Stimulated activated CD8-positive, alpha-beta memory T cell treated with anti-CD3 and anti-CD28 coated beads, Interleukin-4, amount 100 ng/mL, for 1 hour (primary cell): ENCODE measurements at places on chromosomes 1 and 21.

- no peak for DNase-seq
Measured at GRCh38 chr1:106676021-106676420, 380.5 kb upstream of the PRMT6 start.

DNA sequence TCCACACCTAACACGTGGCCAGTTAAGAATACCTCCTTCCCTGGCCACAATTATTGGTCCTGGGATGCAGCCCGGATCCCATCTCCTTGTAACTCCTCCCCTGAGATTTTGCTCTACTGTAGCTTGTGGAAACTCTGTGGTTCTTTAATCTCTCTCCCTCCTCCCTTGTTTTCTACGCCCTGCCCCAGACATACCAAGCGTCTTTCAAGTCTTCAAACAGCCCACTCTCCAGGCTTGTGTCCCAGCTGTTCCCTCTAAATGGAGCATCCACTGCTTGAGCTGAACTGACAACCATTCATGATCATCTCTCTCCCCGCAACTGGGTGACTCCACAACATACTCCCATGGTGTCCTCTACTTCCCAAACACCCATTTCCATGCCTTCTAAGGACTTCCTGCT lies 111.6 kb downstream of the SIPA1L2 start:
- no peak for DNase-seq

- no peak for DNase-seq
Measured at GRCh38 chr1:87820668-87821334, 492.1 kb downstream of the LMO4 start.

DNA sequence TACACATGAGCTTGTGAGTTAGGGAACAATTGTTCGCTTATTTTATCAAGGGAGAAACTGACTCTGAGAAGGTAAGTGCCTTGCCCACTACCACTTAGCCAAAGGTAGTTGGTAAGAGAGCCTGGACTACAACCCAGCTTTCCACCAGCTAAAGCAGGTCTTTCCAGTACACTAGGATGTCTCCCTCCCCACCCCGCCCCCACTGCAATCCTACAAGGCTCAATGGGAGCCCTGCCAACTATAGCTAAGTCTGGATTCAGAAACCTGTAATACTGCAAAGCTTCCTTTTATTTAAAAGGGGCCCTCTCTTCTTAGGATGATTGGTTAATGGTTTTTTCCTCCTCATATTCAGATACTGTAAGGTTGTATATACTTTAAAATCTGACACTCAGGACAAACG lies 102.0 kb upstream of the C8B start:
- DNase-seq, result no peak

- no peak for DNase-seq
Measured at GRCh38 chr1:218346391-218347204, 1.5 kb downstream of the TGFB2 start.

DNA sequence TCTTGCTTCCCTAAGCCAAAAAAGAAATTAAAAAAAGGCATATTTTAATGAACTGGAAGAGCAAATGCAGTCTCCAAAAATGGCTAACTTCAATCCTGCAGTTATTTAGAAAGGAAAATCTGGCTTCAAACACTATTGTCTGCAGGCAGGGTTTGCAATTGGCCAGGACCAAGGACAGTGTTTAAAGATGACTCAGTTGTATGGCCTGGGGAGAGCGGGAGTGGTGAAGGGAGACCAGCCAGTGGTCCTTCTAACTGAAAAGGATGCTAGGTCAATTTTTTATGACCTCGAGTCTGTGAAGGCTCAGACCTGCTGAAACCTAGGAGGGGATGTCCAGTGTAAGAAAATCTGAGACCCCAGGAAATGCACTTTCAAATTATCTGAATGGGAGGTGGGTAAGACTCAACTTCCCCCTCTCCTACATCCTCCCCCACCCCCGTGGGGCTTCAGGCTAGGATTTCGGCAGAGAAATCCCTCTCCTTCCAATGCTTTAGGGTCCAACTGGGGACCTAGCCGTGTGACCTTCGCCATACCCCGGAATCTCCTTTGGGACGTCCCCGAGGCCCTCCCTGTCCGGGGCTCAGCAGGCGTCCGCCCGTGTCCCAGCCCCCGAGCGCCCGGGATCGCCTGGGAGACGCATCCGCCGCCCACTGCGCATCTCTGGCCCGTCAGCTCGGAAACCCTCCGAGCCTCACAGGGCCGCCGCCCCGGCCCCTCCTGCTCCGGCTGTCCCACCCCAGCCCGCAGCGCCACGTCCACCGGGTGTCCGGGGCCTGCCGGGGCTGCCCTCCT lies 602 bp upstream of the RIMKLA start:
- no peak for DNase-seq

- no peak for DNase-seq
Measured at GRCh38 chr1:169486281-169487051, 722 bp upstream of the SLC19A2 start.

DNA sequence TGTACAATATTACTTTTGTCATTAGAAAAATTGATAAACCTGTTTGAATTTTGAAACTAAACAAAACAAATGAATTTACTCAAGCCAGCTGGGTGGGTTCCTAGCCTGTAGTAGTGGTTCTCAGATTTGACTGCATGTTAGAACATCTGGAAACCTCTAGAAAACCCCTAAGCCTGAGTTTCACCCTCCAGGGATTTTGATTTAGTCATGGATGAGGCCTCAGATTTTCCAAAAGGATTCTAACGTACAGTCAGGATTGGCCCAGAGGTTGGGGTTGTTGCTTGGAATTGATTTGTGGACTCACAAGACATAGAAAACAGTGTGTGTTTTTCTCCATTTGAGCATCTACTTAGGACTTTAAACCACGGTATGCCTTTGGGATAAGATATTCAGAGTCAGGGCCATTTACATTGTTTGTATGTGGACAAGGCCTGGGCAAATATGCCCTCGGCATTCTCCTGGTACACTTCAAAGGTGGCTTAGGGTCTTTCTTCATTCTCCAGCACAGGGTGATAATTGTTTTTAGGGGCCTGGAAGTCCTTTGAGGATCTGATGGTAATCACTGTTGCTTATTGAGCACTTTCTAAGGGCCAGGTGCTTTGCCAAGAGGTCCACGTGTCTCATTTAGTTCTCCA lies 42.6 kb downstream of the ATP5PO start:
- no peak for DNase-seq

GRCh38 chr1:84936116-84936810 lies 43.3 kb upstream of the LPAR3 start:
- no peak for DNase-seq

GRCh38 chr1:201461645-201462441 lies 7.1 kb downstream of the PHLDA3 start:
- DNase-seq, result no peak

- DNase-seq, result no peak
Measured at GRCh38 chr1:25534410-25534788, 9.0 kb upstream of the LDLRAP1 start.

DNA sequence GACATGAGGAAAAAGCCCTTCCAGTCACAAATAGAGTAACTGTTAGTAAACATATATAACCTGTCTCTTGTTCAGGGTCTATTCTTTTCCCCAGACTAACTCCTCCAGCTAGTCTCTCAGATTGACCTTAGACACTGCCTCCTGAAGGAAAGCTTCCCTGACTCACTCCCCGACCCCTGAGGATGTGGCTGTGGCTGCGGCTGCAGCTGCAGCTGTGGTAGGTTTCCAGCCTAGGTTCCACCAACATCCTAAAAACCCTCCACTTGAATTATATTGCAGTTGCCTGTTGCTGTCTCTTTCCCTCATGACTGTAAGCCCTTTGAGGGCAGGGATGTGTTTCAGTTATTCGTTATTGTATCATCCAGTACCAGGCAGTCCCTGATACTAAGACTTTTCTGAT lies 132.9 kb upstream of the C1orf21 start:
- no peak for DNase-seq

GRCh38 chr1:116387551-116387950 lies 14.5 kb downstream of the ATP1A1 start:
- DNase-seq, result no peak

DNA sequence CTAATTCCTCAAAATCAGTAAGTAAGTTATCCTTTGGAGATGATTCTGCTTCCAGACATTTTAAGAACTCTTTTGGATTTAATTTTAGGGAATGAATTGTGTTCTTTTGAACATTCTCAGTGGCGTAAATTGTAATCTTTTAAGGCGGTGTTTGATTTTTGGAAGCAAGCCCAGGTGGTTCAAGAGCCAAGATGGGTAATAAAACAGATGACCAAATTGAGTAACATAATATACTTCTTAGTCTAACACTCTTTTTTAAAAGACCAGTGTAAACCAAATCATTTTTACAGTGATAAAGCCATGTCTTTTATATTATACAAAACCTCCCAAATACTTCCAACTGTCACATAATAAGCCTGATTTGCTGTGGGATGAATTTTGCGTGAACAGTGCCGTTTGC lies 133.8 kb downstream of the LRRC40 start:
- DNase-seq, result no peak

GRCh38 chr1:164466001-164466421 lies 93.0 kb upstream of the PBX1 start:
- no peak for DNase-seq

- DNase-seq, result no peak
Measured at GRCh38 chr21:37660709-37661108, 255.5 kb downstream of the KCNJ6 start.

DNA sequence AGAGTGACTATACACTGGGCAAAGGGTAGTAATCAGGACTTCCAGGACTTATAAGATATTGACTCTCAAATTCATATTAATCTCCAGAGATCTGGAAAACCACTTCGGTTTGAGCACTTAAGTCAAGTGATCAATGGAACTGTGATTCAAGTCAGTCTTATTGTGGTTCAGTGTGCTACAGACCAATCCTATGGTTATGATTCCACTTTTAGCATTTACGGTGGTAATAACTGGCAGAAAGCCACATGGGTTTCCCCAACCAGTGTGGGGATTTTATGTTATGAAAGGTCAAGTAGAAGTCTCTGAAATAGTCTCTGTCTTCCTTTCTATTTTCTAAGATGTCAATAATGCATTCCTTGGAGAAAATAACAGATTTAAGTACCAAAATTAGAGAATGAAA lies 151.3 kb upstream of the NEGR1 start:
- no peak for DNase-seq

DNA sequence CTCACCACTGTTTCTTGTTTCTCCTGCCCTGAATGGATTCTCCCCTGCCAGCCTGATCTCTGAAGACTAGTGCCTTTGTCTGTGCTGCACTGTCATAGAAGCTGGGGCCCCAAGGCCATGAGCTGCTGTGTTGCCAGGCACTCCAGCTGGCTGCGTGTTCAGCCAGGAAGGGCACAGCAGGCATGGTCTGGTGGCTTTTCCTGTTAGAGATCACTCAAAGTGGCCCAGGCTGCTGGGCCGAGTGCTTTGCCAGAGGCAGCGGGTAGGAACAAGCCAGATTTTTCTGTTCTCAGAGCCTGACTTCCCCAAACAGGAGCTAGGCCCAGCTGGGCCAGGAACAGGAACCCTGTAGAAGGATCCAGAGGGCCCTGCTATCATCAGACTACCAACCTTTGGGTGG lies 5.2 kb downstream of the ADPRS start:
- DNase-seq, result no peak

DNA sequence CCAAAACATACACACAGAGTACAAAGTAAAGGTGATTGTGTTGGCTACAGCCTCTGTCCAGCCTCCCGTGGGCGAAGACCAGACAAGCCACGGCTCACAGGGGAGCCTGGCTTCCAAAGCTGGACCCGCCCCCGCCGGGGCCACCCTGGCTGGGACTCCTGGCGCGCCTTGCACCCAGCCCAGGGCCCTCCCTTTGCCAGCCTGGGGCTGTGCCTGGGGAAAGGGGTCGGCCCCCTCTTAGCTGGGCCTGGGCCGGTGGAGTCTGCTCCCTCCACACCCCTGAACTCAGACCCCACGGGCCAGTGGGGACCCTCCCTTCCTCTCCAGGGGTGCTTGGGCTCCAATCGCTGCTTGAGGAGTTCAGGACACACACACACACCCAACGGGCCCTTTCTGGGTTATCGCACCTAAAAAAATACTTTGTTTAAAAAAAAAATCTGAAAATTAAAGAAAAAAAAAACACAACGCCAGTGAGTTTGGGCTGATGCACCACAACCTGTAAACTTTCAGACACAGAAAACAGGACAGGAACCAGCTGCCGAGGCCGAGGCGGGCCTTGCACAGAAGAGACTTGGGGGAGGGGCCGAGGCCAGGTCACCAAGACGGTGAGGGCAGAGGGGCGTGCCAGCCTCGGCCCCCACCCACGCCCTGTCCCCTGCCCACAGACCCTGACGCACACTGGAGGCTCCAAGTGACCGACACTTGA lies 56.3 kb downstream of the KCNAB2 start:
- no peak for DNase-seq

- no peak for DNase-seq
Measured at GRCh38 chr1:182120411-182121258, 59.1 kb upstream of the ZNF648 start.

DNA sequence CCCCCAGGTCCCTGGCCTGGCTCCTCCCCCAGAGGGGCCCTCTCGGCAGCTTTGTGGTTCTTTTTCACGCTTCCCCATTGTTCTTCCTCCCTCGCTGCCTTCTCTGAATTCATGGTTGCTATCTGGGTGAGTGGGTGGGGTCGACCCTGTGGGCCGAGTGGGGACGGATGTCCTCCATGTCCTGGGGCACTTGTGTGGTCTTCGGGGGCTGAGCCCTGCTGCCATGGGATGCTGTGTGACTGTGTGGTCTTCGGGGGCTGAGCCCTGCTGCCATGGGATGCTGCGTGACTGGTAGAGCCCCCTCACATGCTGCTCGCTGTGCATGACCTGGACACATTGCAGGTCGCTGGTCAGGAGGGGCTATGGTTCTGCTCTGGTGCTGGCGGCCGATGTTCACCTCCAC lies 21.6 kb upstream of the DIP2A start:
- no peak for DNase-seq

GRCh38 chr1:4778056-4778455 lies 123.6 kb downstream of the AJAP1 start:
- no peak for DNase-seq

DNA sequence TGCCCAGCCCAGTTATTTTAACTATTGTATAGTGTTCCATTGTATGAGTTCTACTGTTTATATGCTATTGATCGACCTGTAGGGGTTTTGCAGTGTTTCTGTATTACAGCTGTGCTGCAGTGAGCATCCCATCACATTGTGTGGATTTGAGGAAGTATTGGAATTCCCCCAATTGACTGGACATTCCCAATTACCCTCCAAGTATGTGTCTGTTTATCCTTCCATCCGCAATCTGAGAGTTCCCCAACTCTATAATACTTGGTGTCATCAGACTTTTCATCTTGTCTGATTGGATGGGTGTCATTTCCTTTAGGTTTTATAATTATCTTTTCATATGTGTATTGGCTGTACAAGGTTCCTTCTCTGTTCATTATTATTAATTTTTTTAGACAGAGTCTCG lies 27.8 kb downstream of the PSEN2 start:
- no peak for DNase-seq

DNA sequence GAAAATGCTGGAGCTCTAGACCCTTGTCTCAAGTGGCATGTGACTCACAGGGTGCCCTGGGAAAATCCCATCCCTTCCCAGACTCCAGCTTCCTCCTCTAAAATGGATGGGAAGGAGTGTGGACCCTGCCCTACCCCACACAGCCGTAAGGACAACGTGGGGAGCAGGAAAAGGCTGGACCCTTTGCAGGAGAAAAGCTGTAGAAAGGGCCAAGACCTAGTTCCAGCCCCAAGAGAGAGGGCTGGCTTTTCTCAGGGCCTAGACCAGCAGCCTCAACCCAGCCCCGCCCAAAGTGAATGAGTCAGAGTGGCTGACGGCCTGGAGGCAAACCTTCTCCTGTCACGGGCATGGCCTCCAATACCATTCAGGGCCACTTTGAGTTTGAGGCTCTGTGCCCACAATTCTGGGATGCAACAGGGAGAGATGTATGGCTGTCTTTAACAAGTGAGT lies 1.1 kb downstream of the LAMB3 start:
- DNase-seq, result peak; percentile 12

- DNase-seq, result no peak
Measured at GRCh38 chr1:34162852-34163766, 1.9 kb downstream of the CSMD2 start.
